ENCODE measurements at places on chromosomes 6 and 20. TPM values are rescaled to one million over a fixed set of nuclear protein-coding genes. Genes with fewer than 3 reads are reported as not detected.
A peak's percentile ranks its signal among the peaks of the same experiment; 100 is the strongest.

Gene ECT2L
- 0.28 TPM for polyA plus RNA-seq

Gene TFAP2C
- 11.3 TPM for polyA plus RNA-seq

DNA sequence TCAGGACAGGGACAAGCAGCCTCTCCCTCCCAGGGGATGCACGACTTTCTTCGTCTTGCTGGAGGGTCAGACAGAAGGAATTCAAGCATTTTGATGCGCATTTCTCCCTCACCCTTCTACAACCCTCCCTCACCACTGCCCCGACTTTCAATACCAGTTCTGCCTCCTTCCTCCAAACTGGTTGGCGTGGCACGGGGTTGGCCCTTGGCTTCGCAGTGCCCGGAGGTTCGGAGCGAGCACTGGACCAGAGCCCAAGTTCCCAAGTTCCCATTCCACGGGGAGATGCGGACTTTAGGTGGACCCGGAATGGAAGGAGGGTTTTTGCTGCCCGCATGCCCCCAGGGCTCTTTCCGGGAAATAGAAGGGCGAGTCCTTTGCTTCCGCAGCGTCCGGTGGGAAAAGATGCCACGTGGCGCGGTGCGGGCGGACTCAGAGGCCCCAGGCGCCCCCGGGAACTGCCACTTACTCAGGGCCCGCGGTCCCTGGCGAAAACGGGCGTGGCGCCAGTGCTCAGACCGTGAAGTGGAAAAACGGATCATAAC lies 8.0 kb upstream of the LAMP5 start:
- DNase-seq, result no peak

DNA sequence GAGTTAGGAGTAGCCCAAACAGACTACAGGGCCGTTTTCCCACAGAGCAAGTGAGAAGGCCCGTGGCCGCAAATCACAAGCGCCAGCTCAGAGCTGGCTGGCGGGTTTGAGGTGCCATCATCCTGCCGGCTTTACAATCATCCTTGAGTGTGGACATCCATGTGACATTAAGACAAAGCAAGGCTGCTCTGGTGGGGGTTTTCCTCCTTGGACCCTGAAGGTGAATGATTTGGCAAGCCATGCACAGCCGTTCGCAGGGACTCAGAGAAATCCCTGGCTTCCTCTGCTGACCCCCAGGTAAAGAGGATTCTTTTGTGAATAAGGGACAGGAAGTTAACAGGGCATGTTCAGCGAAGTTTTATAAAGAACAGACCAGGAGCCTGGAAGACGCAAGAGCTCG lies 137.2 kb downstream of the AGPAT4 start:
- no peak for DNase-seq

DNA sequence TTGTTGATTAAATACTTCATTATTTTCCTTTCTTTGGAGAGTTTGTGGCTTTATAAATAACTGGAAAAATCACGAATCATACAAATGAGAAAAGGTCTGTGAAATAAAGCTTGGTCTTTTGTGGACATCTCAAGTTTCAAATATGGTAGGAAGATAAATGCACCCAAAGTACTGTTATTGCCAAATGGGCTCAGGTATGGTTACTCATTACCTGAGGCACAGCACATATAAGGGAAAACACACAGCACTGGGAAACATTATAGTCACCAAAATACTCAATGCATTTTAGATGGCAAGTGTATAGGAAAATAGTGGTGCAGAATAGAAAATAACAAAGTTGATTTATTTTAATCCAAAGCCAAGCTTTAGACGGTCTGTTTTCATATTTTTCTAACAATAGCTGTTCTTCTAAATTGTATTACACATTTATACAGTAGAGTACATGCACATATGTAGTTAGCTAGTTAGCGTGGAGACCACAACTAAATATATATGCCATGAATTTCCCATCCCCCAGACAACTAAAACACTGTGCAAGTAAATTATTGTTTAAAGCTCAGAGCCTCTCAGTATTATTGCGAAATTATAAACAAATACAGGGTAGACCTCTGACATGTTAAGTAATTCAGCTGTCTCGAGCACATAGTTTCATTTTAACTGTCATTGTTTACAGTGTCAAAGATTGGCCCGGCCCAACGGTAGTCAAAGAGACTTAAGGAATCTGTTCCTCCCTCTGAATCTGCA lies 336.0 kb downstream of the SYNE1 start:
- no peak for DNase-seq

Gene FITM2
- polyA plus RNA-seq, result 7.0 TPM

DNA sequence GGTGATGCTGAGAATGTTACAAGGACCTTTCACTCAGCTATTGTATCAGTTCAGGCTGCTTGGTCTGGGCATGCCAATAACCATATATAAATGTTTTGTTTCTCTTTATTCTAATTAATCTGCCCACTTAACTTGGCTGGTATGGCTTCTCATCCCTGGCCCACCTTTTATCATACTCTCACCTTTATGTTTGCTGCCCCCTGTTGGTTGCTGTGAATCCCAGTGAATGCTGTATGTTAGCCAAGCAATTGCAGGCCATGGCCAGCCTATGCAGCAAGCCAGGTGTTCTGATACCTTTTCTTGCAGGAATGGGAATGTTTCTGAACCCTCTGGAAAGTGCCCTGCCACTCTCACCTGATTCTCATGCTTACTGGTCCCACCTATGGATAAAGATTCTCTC lies 54.6 kb downstream of the PCSK2 start:
- no peak for DNase-seq

- DNase-seq, result no peak
Measured at GRCh38 chr20:4018023-4018748, 2.8 kb upstream of the RNF24 start.

Gene SYNDIG1
- 4.2 TPM for polyA plus RNA-seq

DNA sequence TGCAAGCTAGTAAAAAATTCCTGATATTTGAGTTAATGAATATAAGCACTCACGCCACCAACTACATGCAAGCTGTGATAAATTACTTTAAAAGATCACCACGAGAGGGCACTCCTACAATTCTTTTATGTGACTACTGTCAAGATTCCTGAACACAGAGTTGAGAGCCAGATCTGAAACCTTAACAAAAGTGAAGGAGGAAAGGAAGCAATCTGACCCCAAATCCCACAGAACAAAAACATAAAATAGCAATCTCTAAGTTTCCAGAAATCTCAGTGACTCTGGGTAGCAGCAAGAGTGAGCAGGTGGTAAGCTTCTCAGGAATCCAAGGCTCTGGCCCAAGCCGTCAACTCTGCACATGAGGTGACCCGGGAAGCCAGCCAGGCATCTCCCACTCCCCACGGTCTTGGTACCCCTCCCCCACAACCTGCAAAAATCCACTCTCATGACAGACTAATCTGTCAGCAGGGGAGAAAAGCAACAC lies 55.1 kb downstream of the STAU1 start:
- DNase-seq, result peak; percentile 73

Gene ALDH8A1
- polyA plus RNA-seq, result 0.31 TPM

- DNase-seq, result no peak
Measured at GRCh38 chr6:19921786-19922185, 84.6 kb downstream of the ID4 start.

DNA sequence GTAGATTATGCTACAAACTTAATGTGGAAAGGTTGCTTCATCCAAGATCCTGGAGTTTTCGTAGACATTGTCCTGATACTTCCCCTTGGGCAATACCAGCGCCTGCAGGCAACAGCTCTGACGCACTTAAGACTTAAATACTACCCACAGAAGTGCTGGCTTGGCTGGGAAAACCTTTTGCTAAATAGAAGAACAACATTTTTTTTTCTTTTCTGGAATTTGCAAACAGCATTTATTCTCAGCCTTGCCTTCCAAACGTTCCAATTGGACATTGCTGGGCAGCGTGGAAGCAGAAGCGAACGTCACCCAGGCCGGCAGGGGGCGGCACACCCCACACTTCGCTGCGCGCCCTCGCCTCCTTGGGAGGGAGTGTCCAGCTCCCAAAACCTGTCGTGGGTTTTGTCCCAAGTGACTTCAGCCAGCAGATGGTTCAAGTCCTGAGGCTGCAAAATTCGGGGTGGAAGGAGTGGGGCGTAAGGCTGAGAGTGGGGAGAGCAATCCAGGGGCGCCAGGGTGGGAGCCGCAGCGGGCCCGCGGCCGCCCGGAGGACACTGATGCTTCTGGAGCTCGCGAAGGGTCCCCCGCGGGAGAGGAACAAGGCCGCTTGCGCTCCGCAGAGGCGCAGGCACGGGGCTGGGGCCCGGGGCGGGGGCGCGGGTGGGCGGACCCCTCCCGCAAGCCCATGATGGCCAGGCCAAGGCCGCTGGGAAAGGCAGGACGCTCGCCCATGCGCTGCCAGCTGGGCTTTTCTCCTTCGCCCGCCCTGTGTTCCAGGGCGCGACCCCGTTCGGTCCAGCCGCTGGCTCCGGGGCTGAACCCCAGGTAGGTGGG lies 60.8 kb upstream of the MAP3K4 start:
- DNase-seq, result peak; percentile 81

Gene DDO
- not detected for polyA plus RNA-seq

DNA sequence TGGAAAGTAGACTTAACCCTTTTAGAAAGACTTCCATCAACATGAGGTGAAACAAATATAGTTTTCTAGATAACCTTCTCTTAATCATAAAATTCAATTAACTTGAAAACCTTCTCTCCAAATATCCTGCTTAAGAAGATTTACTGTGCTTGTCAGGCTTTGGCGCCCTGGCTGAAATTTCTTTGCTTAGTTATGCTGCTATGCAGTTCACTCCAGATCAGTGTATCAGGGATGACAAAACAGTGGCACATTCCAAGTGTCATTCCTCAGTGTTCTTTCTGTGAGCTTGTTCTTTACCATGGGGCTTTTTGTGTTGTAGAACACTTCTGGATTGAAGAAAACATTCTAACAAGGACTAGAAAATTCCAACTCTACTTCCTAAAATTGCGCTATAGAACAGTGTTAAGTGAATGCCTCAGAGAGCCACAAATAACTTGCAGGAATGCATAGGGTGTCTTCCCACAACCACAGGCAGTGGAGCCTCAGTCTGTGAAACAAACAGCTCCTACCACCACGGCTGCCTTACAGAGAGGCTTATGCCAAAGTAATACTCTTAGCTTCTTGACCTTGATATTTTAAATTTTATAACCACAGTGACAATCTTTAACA lies 443.6 kb downstream of the CDC5L start:
- DNase-seq, result no peak

DNA sequence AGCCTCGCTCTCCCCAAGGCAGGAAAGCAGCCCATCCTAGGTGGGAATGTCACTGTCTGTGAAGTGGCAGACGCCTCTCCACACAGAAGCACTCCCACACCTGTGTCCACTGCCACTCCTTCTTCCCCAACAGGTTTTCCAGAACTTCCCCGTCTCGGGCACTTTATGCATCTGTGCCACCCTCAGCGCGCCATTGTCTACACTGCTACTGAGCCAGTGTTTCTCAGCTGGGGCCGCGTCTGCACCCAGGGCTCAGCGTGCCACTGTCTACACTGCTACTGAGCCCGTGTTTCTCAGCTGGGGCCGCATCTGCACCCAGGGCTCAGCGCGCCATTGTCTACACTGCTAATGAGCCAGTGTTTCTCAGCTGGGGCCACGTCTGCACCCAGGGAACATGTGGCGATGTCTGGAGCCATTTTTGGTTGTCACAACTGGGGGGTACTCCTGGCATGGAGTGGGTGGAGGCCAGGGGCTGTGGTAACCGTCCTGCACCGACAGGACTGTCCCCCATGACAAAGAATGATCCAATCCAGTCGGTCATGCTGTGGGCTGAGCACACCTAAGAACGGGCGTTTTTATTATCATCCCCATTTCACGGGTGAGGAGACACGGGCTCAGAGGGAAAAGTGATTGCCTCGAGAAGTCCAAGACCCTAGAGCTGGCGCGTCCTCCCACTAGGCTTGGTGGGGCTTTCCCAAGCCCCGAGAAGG lies 41.7 kb upstream of the ZBP1 start:
- DNase-seq, result no peak

Gene SNPH
- 8.5 TPM for polyA plus RNA-seq

Gene TTK
- not detected for polyA plus RNA-seq

GRCh38 chr6:149318581-149319286 lies 1.2 kb downstream of the TAB2 start:
- peak; percentile 26 for DNase-seq

Gene FBXO9
- 72.7 TPM for polyA plus RNA-seq

- no peak for DNase-seq
Measured at GRCh38 chr6:46273911-46274310, 103.1 kb upstream of the ENPP5 start.

DNA sequence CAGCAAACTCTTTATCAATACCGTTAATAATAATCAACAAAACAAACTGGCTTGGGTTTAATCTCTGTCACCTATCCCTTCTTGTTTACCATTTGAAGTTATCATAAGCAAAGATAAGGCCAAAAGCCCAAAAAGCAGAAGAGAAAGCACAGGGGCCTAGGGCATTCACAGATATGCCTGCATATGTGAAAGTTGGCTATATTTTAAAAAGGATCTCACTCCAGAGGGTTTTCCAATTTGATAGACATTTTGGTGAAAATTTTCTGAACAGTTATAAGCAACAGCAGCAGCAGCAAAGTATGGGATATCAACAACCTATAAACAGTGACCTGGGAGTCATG lies 101.1 kb downstream of the ATXN1 start:
- no peak for DNase-seq

- peak; percentile 17 for DNase-seq
Measured at GRCh38 chr6:139820210-139820609, 445.8 kb upstream of the CITED2 start.

DNA sequence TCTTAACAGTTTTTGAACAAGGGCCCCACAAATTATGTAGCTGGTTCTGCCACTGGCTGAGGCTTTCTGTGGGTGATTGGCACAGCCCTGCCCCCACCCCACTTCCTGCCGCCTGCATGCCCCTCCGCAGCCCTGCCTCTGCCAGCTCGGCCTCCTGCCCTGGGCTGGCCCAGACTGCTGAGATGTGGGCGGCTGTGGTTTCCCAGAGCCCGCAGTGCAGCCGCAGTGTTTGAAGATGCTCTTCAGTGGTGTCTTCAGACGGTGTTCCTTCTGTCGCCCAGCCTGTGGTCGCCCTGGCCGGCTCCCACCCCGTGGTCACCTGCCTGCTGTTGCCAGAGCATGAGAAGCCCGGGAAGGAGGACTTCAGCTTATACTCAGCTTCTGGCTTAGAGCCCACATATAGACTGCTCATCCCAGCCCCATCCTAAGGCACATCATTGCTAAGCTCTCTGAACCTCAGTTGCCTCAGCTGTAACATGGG lies 154.3 kb downstream of the VEGFA start:
- no peak for DNase-seq

DNA sequence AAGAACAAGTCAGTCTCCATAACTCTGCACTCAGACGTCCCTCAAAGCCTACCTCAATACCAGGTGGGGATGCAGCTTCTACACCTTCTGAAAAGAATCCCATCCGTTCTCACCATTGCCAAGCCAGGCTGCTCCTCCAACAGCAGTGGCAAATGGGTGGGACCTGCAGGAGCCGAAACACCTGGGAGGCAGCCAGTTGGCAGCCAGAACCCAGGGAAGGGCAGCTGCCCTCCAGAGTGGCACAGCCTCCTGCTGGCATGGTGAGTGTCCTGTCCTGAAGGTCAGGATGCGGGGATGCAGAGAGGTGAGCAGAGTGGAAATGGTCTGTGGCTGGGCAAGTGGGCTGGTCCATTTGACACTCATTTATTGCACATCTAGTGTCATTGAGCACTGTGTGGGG lies 210.6 kb upstream of the CDH4 start:
- DNase-seq, result no peak

DNA sequence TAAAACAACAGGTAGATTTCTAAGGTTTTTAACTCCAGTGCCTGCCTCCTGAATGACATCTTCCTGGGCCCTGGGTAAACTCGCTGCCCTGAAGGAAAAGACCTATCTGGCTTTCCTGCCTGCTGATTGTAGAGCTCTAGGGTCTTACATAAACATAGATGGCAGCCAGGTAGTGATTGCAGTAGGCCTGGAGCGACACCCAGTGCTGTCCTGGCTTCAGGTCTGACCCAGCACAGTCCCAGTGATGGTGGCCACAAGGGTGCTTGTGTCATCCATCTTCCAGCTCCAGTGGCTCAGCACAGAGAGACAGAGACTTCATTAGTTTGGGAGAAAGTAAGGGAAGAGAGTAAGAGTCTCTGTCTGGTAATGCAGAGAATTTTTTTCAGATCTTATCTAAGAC lies 542.9 kb upstream of the IMPG1 start:
- DNase-seq, result no peak
